ENCODE measurements at places on chromosomes 4 and X.

GRCh38 chr4:25085671-25086070 is 54.9 kb upstream of the LGI2 start:
- H3K27me3 ChIP-seq = peaks cover 10% of the 10 kb centered on the region
- H3K36me3 ChIP-seq = no peaks in the 10 kb centered on the region
- DNase-seq = peak; percentile 33
- H3K4me3 ChIP-seq = no peak overlapping the region
- H3K4me1 ChIP-seq = peaks cover 11% of the 10 kb centered on the region
- H3K27ac ChIP-seq = no peak overlapping the region

- peaks cover 12% of the 10 kb centered on the region for H3K36me3 ChIP-seq
- H3K4me1 ChIP-seq = peaks cover 14% of the 10 kb centered on the region
- no peak for DNase-seq
- H3K4me3 ChIP-seq = no peak overlapping the region
- H3K27me3 ChIP-seq = no peaks in the 10 kb centered on the region
These were observed 134.0 kb upstream of the PDLIM3 start for GRCh38 chr4:185669288-185669687.

DNA sequence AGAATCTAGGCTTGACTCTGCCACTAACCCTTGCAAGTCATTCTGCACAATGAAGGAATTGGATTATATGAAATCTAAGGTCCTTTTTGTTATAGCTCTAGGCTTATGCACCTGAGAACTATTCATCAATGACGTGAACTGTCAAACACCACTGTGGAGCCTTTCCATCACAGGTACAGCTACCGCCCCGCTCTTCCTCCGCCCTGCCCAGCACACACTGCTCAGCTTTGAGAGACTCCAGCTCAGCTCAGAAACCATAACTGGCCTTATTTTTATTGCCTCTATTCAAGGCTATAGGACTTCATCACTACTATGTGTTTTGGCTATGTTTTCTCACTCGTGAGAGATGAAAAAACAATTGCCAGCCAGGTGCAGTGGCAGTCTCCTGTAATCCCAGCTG is 88.2 kb upstream of the RPL34 start:
- H3K27ac ChIP-seq = no peak overlapping the region
- no peaks in the 10 kb centered on the region for H3K27me3 ChIP-seq
- no peaks in the 10 kb centered on the region for H3K4me1 ChIP-seq
- DNase-seq = no peak

DNA sequence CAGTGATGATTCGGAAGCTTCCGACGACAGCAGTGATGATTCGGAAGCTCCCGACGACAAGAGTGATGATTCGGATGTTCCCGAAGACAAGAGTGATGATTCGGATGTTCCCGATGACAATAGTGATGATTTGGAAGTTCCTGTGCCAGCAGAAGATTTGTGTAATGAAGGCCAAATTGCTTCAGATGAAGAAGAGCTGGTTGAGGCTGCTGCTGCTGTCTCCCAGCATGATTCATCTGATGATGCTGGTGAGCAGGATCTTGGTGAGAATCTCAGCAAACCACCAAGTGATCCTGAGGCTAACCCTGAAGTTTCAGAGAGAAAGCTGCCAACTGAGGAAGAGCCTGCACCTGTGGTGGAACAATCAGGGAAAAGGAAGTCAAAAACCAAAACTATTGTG is 14.2 kb downstream of the CXCR3 start:
- DNase-seq = no peak
- H3K27ac ChIP-seq = no peak overlapping the region
- no peaks in the 10 kb centered on the region for H3K4me1 ChIP-seq
- H3K36me3 ChIP-seq = peaks cover 44% of the 10 kb centered on the region

- H3K27ac ChIP-seq = no peak overlapping the region
- peaks cover 76% of the 10 kb centered on the region for H3K36me3 ChIP-seq
- H3K4me1 ChIP-seq = no peaks in the 10 kb centered on the region
- no peak for DNase-seq
- no peaks in the 10 kb centered on the region for H3K27me3 ChIP-seq
These were observed 7.3 kb downstream of the RPS4X start for GRCh38 chrX:72269671-72270251.

GRCh38 chr4:71070015-71070414 is 76.6 kb downstream of the DCK start:
- no peaks in the 10 kb centered on the region for H3K36me3 ChIP-seq
- DNase-seq = no peak
- no peaks in the 10 kb centered on the region for H3K27me3 ChIP-seq

- H3K36me3 ChIP-seq = no peaks in the 10 kb centered on the region
- no peak overlapping the region for H3K4me3 ChIP-seq
- no peak overlapping the region for H3K27ac ChIP-seq
- no peaks in the 10 kb centered on the region for H3K4me1 ChIP-seq
- DNase-seq = no peak
These were observed 50.9 kb upstream of the TMEM164 start for GRCh38 chrX:109952050-109952449.

GRCh38 chr4:139907001-139907809 is 241.6 kb downstream of the MGST2 start:
- no peaks in the 10 kb centered on the region for H3K27me3 ChIP-seq
- H3K27ac ChIP-seq = no peak overlapping the region
- no peak for DNase-seq
- no peaks in the 10 kb centered on the region for H3K36me3 ChIP-seq
- H3K4me3 ChIP-seq = no peak overlapping the region

DNA sequence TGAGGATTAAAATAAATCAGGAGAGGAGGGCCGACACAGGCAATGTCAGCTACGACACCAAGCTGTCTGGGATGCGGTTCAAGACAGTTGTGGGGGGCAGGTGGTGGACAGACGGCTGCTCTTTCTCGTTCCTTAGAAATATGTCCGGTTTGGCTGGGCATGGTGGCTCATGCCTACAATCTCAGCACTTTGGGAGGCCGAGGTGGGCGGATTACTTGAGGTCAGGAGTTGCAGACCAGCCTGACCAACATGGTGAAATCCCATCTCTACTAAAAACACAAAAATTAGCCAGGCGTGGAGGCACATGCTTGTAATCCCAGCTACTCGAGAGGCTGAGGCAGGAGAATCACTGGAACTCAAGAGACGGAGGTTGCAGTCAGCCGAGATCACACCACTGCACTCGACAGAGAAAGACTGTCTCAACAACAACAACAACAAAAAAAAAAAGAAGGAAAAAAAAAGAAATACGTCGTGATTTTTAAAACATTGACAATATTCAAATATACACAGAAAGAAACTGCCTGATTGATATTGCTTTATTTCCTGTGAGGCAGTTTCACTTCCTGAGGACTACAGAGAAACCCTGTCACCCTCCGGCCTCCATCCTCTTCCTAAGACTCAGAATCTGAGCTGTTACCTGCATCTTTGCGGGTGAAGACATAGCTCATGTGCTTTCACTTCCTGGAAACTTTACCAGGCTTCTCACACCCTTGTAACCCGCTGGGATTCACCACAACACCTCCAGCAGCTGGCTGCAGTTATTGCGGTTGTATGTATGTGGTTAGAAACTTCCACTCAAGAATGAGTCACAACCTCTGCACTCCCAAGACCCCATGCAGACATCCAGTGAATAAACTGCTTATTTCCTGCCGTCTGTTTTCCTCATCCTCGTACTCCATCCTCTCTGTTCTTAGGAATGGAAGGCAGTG is 63.8 kb upstream of the STS start:
- H3K4me1 ChIP-seq = no peaks in the 10 kb centered on the region
- no peaks in the 10 kb centered on the region for H3K27me3 ChIP-seq
- no peak for DNase-seq

DNA sequence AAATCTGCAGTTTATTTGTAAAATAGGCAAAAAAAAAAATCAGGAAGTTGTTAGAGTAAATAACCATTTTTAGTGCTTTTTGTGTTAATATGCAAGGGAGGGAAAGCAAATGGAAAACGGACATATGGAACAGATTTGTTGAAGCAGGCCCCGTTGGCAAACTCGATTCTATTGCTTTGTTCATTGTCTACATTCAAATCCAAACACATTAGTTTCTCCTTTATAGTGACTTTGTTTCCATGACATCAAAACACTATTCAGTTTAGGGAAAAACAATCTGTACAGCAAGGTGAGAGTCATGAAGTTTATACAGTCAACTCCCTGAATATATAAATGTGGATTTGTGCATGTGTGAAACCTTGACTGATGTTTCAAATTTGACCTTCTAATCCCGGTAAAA is 142.2 kb downstream of the FAM47A start:
- H3K27me3 ChIP-seq = no peaks in the 10 kb centered on the region
- H3K4me1 ChIP-seq = no peaks in the 10 kb centered on the region
- H3K4me3 ChIP-seq = no peak overlapping the region
- no peak overlapping the region for H3K27ac ChIP-seq
- no peaks in the 10 kb centered on the region for H3K36me3 ChIP-seq

DNA sequence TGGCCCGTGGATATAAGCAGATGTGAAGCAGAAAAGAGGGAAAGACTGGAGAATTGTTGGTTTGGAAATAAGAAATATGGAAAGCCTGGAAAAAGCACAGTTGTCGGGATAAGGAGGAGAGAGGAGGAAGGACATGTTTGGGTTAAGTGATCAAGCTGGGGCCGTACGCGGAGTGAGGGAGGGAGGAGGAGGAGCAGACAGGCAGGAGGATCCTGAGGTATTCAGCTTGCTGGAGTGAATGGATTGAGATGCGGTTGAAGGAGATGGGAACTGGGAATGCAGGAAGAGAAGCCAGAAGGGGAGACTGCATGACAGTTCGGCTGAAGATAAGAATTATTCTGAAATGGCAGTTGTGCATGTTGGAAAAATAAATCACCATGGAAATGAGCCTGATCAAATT is 21.2 kb downstream of the ZFP42 start:
- H3K4me1 ChIP-seq = no peaks in the 10 kb centered on the region
- no peak for DNase-seq
- H3K36me3 ChIP-seq = no peaks in the 10 kb centered on the region

- H3K27ac ChIP-seq = no peak overlapping the region
- H3K4me3 ChIP-seq = no peak overlapping the region
- H3K27me3 ChIP-seq = no peaks in the 10 kb centered on the region
- no peaks in the 10 kb centered on the region for H3K36me3 ChIP-seq
These were observed 169.4 kb downstream of the MGST2 start for GRCh38 chr4:139834981-139835391.

DNA sequence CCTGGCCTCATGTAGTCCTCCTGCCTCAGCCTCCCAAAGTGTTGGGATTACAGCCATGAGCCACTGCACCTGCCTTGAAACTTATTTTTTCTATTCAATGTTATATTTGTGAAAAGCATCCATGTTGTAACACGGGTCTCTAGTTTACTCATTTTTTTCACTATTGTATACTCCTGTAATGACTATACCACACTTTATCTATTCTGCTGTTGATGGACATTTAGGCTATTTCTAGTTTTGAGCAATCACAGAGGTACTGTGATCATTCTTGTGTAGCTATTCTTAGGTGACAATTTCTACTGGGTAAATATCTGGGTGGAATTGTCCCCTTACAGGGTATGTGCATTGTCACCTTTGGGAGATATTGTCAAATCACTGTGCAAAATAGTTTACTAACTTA is 3.6 kb downstream of the DRP2 start:
- H3K27ac ChIP-seq = no peak overlapping the region
- no peaks in the 10 kb centered on the region for H3K27me3 ChIP-seq
- H3K4me3 ChIP-seq = no peak overlapping the region
- DNase-seq = no peak
- H3K36me3 ChIP-seq = no peaks in the 10 kb centered on the region

GRCh38 chr4:108045687-108046024 is 56.0 kb downstream of the HADH start:
- no peak overlapping the region for H3K4me3 ChIP-seq
- no peak for DNase-seq
- no peaks in the 10 kb centered on the region for H3K27me3 ChIP-seq
- no peak overlapping the region for H3K27ac ChIP-seq
- H3K4me1 ChIP-seq = peaks cover 8% of the 10 kb centered on the region
- H3K36me3 ChIP-seq = no peaks in the 10 kb centered on the region

- H3K4me1 ChIP-seq = no peaks in the 10 kb centered on the region
- no peak overlapping the region for H3K4me3 ChIP-seq
- no peak overlapping the region for H3K27ac ChIP-seq
- no peak for DNase-seq
These were observed 221.6 kb upstream of the SPANXN4 start for GRCh38 chrX:142804085-142804484.

DNA sequence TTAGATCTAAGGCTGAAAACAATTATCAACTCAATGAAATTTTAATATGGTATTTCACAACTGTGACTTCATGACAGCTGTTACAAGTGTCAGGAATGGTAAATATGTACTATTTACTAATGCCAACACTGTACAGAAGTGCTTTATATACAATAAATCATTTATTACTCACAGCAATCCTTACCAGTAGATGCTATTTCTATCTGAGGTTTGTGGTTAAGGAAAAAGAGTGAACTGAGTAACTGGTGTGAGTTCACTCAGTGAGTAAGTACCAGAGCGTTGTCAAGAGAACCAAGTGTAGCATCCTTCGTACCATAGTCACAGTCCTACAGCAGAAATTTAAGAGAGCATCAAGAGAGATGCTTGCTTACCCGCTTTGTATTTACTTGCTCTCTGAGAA is 23.3 kb downstream of the MTHFD2L start:
- no peak overlapping the region for H3K27ac ChIP-seq
- no peak for DNase-seq
- peaks cover 6% of the 10 kb centered on the region for H3K36me3 ChIP-seq
- no peak overlapping the region for H3K4me3 ChIP-seq
- no peaks in the 10 kb centered on the region for H3K27me3 ChIP-seq
- H3K4me1 ChIP-seq = no peaks in the 10 kb centered on the region

DNA sequence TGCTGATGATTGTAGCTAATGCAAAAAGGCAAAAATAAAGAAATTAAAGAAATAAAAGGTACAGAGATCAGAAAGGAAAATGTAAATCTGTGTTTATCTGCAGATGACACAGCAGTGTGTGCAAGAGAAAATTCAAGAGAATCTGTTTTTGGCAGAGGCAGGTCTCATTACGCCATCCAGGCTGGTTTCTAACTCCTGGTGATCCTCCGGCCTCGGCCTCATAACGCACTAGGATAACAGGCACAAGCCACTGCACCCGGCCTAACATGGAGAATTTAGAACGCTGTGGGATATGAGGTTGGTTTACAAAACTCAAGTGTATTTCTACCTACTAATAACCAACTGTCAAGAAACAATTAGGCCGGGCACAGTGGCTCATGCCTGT is 29.4 kb downstream of the CTBP1 start:
- DNase-seq = no peak
- H3K27me3 ChIP-seq = no peaks in the 10 kb centered on the region
- no peak overlapping the region for H3K27ac ChIP-seq
- H3K4me1 ChIP-seq = no peaks in the 10 kb centered on the region
- no peak overlapping the region for H3K4me3 ChIP-seq

DNA sequence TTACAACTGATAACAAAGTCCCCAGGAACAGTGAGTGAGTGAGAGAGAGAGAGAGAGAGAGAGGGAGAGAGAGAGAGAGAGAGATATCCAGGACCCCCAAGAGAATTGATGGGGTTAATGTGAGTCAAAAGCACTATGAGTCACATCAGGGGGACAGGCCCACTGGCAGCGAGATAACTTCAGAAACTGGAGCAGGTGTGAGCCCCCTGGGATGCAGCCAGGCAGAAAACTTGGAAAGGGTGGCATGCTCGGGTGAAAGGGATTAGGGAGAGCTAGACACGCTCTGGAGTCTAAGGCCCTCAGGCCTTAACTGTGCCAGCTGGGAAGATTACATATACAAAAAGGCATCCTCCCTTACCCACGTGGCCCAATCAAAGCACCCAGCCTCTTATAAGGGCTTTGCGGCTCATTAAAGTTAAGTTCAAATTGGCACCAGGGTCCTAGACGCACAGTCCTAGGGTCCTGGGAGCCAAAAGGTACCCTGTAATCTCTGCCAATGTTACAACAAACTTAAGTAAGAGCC is 841 bp downstream of the ACOT9 start:
- no peaks in the 10 kb centered on the region for H3K27me3 ChIP-seq

Measured in tibial artery (tissue), 4 donors.